ENCODE measurements at places on chromosomes 4 and X.

- no peak for DNase-seq
Measured at GRCh38 chrX:121160987-121161386, 113.6 kb downstream of the GLUD2 start.

DNA sequence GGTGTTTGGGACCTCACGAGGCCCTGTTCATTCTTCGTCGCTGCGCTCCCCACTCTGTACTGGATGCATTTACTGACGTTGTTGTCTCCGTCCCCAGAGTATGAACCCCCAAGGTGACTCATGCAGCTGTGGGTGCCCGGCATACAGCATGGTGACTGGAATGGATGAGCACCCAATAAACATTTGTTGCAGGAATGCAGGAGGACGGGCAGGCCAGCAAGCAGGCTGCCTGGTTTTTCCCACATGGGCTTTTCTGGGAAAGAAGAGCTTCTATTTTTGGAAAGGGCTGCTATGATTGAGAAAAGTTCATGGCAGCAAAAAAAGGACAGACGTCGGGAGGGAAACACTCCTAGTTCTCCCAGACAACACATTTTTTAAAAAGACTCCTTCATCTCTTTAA is 893 bp upstream of the SOD3 start:
- DNase-seq = no peak

- no peak for DNase-seq
Measured at GRCh38 chr4:153877898-153878297, 89.0 kb upstream of the SFRP2 start.

DNA sequence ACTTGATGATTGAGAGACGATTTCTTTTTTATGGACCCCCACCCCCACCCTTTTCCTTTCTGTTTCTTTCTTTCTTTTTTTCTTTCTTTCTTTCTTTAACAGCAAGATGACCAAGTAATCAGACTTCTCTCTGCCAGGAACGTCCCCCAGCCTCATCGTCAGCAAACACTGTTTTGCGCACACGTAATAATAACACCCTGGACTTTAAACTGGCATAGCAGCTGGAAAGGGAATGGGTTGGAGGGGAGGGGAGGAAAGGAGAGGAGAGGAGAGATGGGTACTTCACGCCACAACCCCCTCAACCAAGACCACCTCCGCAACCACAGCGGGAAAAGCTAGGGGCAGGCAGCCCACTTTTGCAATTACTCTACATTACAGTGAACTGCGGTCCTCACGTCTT is 1.1 kb downstream of the GABRA2 start:
- no peak for DNase-seq

- peak; percentile 62 for DNase-seq
Measured at GRCh38 chr4:6909113-6909969, at the start of gene TBC1D14. TSS of gene TBC1D14 (plus strand) at chr4:6909826. CDS start at chr4:6923390, 13,564 bp downstream.

GRCh38 chr4:77734928-77735327 is 84.2 kb downstream of the CNOT6L start:
- no peak for DNase-seq

- DNase-seq = no peak
Measured at GRCh38 chr4:5045097-5045496, 6.2 kb upstream of the STK32B start.

DNA sequence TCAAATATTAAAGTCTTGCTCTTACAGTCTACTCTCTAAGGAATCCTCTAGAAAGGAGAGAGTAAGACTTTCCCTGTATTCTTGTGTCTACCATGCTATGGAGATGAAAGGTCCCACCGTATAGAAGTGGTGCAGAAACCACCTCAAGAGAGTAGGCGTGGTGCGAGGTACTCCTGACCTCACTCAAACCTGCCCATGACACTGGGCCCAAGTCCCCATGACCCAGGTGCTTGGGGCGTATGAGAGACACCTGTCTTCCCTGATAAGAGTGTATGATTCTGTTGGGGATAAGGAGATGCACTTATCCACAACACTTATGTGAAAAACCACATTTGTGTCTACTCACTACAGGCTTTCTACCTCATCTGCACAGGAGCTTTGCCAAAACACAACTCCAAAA is 55.0 kb upstream of the STS start:
- DNase-seq = no peak

DNA sequence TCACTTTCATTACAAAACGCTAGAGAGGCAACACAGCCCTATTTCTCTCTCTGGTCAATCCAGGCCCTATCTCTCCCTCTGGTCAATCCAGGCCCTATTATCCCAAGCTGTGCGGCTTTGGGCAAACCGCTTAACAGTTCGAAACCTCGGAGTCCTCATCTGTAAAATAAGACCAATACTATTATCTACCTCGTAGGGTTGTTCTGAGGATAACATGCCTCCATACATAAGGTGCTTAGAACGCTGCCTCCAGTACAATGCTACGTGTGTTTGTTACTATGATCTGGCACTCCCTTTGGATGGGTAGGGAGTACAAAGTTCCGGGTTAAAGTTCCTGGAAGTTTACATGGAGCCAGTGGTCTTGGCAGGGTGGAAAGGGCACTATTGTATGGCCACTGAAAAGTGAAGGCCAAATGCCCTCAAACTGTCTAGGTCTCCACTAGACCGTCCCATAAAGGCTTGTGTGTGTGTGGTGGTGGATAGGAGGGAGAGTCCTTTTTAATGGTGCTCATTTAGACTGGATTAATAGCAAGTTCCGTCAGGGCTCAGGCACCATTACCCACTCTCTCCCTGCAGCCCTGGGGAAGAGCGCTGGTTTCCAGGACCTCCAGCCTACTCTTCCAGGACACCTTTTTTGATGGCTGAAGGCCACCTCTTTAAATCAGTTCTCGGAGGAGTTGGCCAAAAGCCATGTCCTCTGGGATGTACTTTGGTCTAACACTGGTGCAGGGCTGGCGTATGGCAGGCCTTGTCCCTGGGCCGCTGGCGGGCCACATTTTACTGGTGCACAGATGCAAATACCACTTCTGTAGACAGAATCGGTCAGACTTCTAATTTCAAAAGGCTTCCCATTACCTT is 75.6 kb upstream of the BCOR start:
- no peak for DNase-seq

DNA sequence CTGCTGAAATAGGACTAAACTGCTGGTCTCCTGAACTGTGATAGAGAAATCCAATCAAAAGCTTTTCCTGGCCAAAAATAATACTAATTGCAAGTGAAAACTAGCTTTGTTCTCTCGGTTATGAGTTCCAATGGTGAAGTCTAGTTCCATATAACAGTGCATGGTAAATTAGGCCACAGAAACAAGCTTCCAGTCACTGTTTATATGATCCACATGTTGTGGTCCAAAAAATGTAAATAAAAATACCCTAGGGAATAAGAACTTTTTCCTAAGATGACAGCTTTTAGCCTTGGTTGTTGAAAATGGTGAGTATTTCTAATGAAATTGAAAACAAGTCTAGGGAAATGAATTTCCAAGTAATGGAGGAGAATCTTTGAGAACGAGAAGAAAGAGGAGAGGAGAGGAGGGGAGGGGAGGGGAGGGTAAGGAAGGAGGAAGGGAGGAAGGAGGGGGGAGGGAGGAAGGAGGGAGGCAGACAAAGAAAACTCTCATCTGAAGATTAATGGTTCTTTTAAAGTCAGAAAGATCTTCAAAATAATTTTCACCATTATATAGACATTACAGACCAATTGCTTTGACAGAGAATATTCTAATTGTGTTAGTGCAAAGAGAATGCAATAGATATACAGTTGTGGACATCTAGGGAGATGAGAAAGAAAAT is 26.1 kb downstream of the PALLD start:
- DNase-seq = no peak

DNA sequence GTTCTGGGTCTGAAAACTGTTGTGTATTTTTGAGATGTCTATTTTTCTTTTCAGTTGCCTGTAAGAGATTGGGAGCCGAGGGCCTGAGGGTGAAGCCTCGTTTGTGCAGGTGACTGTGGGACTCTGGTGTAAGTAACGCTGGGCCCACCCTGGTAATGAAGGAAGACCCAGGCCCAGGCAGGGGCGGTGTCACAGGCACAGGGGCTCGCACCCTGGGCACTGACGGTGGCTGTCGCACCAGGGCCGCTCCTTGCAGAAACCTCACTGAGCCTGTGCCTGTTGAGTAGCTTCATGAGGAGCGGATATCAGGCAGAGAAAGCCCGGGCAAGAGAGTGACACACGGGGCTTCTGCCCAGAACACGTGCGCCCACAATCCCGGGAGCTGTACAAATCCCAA is 541.4 kb downstream of the TRIML1 start:
- DNase-seq = no peak

- no peak for DNase-seq
Measured at GRCh38 chr4:145168581-145169187, 11.7 kb downstream of the OTUD4 start.

DNA sequence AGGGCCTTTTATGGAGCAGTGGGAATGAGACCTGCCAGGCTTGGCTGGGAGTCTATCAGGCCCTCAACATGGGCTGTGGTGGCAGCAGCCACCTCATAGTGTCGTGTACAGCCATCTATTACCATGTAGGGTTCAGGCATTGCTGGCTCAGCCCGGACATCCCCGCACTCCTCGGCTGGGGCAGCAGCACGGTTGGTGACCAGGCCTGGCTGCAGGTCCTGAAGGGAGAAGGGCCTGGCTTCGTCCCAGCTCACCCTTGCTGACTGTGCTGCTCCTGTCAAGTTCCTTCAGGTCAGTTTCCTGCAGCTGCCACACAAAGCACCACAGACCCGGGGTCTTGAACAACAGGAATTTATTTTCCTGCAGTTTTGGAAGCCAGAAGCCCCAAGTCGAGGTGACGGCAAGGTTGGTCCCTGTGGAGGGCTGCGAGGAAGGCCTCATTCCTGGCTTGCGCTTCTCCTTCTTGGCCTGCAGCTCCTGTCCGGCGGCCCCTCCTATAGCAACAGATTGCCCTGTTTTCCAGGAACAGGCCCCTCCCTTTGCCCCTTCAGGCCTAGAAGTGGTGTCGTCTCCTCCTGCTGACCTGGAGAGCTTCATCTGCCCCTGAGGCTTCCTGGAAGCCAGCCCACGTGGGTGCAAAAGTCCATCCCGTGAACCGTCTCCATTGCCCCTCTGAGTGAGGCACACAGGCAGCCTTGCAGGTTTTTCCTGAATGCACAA is 25.2 kb upstream of the SORCS2 start:
- no peak for DNase-seq

GRCh38 chr4:153808175-153808574 is 19.3 kb upstream of the SFRP2 start:
- no peak for DNase-seq

GRCh38 chrX:88883200-88883599 is 136.2 kb downstream of the CPXCR1 start:
- DNase-seq = no peak

DNA sequence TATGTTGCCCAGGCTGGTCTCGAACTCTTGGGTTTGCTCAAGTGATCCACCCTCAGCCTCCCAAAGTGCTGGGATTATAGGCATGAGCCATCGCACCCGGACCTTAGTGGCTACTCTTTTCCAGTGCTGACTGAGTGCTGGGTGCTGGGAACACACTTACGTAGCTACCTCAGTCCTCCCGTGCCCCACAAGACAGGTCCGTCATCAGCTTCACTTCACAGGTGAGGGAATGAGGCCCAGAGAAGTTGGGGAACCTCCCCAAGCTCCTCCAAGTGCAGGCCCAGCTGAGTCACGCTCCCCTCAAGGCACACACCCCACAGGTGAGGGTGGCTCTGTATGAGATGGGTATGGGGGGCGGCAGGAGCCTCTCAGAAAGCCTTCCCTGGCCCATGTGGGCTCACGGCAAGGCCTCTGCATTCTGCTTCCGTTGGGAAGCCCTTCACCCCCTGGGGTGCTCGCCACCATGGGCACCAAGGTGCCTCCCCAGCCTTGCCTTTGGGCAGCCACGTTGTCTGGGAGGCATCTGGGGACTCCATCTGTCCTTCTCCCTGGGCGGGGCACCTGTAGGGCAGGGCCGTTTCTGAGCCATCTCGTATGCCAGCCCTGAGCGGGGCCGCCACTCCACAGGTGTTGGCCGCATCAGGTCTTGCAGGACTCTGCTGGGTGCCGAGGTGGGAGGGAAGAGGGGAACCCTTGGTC is 28.4 kb downstream of the NSG1 start:
- DNase-seq = no peak

- DNase-seq = no peak
Measured at GRCh38 chr4:73600954-73601353, 19.3 kb downstream of the RASSF6 start.

DNA sequence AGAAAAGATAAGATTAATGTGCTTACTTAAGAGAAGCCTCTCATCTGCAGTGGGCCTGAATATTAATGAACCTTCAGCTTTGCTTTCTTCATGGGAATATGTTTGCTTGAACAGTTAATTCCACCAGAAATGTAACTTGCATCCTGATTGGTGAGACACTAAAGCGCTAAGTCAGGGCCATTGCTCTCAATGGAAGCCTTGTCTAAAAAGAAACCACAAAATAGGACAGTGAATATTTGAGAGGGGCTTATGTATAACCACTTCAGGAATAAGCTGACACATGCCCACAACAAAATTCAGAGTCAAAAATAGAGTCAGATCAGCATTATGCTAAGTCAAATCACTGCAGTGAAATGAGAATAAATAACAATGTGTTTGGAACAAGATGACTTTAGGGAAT is 1125.8 kb downstream of the STIM2 start:
- DNase-seq = no peak

DNA sequence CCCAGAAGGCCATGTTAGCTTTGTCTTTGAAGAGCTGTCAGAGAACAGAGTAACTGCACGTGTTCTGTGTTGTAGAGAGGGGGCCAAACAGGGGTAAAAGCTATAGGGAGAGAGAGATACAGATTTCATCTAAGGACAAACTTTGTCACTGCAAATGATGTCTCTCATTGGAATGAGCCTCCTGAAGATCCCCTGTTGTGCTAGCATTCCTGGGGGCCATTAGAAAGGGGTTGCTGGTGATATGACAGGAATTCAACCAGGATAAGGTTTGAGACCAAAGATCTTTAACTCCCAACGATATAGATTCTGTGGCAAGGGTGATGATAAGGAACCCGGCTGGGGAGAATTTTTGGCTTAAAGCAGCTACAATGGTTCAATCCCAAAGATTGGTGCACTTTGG is 16.8 kb downstream of the MID1 start:
- no peak for DNase-seq

- peak; percentile 65 for DNase-seq
Measured at GRCh38 chrX:153966283-153966688, 5.3 kb downstream of the HCFC1 start.

- no peak for DNase-seq
Measured at GRCh38 chr4:137587796-137588195, 55.5 kb upstream of the PCDH18 start.

Data from cerebellar nuclear complex (tissue), 1 donor.